ENCODE measurements at places on chromosomes 2 and 18.
A peak's percentile ranks its signal among the peaks of the same experiment; 100 is the strongest.

DNA sequence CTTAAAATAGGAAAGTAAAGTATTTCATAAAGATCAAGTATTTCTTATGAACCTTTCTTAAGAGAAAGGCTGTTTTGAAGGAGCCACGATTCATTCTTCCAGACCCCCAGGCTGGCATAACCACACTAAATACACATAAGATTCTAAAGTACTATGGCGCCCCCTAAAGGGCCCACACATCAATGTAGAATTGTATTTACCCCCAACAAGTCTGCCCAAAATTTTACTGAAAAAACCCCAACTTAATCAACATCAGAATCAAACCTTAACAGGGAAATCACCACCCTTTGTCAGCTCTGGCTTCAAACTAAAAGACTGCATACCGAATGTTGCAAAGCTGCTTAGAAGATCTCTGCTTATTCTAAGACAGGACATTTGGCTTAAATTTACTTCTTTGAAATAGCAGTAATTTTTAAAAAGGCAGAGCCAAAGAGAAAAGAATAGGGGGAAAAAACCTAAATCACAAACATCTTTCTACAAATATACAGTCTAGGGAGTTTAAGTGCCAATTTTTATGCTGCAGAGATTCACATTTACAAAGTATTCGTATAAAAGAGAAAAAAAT lies 20.4 kb upstream of the BCL2 start:
- no peak for DNase-seq

DNA sequence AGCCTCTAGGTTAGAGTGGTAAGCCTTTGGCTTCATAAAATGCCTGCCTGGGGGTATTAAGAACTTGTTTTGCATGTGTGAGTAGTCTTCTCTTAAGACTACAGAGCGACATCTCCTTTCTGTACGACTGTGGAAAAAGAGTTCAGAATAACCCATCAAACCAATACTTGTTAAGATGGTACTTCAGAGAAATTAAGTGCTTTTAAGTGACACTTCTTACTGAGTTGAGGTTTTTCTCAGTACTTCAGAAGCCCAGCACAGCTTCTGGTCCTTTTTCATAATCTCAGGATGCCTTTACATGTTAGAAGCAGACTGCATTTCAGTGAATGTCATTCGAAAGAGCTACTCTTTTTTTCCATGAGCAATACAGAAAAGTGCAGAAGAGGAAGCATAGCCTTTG lies 10.8 kb downstream of the XRCC5 start:
- DNase-seq: no peak

GRCh38 chr2:207067473-207067872 lies 98.3 kb downstream of the KLF7 start:
- no peak for DNase-seq

GRCh38 chr2:230864605-230865306 lies at the start of gene ITM2C:
Gene ITM2C (plus strand): TSS chr2:230864942. CDS start chr2:230865026, 84 bp downstream.
- DNase-seq: peak; percentile 44

GRCh38 chr2:121875585-121876185 lies 120.2 kb downstream of the TSN start:
- DNase-seq: no peak

GRCh38 chr2:232497348-232497747 lies 9.7 kb upstream of the ECEL1 start:
- no peak for DNase-seq

DNA sequence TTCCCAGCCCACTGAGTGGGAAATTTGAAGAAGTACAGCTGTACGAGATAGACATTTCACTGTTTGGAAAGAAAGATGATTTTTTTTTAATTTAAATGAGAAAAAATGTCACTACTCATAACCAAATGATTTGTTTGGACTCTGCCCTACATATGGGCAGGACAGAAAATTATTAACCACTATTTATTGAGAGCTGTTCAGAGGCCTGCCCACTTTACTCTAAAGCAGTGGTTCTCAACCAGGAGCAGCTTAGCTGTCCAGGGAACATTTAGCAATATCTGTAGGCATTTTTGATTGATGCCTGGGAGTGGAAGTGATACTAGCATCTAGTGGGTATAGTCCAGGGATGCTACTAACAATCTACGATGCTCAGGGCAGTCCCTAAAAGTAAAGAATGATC lies 13.4 kb upstream of the DTNA start:
- no peak for DNase-seq

GRCh38 chr2:233689031-233689430 lies 3.7 kb upstream of the UGT1A6 start:
- no peak for DNase-seq

DNA sequence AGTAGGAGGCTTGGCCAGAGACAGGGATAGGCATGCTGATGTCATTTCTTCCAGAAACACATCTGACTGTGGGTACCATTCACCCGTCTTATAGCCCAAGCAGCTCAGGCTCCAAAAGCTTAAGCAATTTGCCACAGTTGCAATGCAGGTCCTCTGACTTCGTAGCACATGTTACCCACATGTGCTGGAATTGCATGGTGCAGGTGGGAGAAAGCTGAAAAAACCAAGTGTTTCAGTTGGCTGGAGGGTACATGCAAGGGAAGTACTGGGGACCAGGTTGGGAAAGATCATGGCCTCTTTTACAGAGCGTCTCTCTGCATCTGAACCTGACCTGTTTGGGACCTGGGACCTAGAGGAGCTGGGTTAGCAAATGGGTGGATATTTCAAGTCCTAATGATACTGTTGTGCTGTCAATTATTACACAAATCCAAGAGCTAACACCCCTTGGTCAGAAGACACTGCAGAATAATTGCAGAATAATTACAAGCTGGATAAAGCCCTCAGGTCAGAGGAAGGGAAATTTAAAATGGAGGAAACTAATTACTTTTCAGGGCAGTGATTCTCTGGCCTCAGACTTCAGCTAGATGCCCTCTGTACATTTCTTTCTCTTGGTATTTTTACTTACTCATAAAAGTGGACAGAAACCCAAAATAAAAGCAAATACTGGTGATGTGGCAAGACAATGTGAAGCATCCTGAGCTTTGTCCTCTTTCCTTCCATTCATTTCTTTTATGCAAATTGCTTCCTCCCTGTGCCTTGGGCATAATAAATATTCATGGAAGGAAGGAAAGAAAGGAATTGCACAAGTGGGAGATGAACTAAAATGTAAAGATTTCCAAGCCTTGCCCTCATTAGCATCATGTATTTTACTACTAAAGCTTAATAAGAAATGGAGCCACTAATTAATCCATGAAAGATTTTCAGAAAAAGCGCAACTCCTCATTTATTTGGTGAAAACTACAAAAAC lies 45.6 kb upstream of the TTC39C start:
- DNase-seq: no peak

GRCh38 chr18:5106730-5107129 lies 90.3 kb downstream of the AKAIN1 start:
- DNase-seq: no peak

DNA sequence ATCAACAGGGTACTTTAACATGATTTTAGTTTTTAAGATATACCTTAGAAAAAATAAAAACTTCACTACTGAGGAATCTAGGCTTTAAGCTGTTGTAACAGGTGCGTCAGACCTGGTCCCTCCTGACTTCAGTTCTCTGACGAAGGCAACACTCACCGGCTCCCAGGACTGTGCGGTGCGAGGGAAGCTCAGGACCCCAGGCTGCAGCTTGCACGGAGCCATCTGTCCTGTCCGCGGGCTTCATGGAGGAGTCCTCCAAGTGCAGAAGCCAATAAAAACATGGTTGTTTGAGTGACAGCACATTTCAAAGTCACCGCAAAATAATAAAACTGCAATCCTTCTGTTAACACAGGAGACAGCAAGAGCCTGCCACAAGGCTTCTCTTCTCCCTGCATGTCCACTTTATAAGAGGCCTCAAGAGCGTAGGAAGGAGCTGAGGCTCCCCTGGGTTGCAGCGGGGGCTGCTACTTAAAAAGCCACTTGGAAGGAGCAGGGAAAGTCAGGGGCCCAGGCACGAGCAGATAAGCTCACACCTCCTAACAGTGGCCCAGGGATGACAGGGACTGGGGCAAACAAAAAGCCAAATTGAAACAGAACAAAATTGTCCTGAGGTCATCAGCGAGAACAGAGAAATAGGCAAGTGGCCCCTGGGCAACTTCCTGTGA lies 4.6 kb downstream of the HJURP start:
- DNase-seq: no peak

GRCh38 chr2:27085673-27086089 lies 891 bp upstream of the KHK start:
- no peak for DNase-seq

DNA sequence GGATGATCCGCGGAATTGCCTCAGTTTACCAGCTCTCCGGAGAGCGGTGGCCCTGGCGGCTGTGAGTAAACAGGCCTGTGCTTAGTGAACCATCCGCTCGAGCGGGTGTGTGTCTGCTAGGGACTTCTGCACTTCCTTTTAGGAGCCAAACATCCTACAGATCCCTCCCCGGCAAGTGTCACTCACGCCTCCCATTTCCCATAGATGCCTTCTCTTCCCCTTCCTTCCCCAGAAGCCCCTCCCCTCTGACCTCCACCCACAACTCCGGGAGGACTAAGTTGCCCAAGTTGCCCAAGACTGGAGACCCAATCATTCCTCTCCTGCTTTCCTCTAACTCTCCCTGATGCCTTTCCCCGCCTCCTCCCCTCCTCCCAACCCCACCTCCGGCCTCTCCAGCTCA lies 2.9 kb downstream of the C1QL2 start:
- no peak for DNase-seq

DNA sequence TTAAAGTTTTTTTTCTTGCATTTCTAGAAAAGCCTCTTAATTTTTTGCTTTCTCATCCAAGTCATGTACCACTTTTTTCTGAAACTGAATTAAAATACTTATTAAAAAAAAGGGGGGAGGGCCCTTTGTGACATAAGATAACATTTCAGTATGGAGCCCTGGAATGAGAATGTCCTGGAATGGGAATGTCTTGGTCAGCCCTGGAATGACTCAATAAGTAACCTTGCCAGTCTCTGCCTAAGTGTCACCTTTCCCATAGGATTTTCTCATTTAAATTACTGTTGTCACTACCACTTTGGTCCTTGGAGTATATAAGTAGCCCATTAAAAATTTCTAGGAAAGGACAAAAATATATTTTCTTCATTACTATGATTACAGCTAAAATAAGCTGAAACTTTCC lies 4.7 kb downstream of the UBXN2A start:
- DNase-seq: no peak

DNA sequence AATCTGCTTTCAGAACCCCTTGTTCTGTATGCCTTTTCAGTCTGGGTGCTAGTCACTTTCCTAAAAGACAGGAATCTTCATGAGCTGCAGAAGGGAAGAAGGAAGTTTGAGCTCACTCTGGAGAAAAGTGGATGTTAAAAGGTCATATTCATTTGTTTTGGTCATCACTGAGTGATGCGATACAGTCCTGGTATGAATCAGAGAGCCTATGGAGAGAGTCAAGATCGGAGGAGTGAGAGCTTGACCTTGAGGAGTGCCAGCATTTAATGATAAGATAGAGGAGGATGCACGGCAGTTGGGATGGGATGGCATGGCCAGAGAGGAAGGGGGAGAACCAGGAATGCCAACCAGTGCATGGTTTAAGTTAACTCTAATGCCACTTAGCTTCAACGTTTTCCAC lies 19.6 kb downstream of the USP39 start:
- no peak for DNase-seq

DNA sequence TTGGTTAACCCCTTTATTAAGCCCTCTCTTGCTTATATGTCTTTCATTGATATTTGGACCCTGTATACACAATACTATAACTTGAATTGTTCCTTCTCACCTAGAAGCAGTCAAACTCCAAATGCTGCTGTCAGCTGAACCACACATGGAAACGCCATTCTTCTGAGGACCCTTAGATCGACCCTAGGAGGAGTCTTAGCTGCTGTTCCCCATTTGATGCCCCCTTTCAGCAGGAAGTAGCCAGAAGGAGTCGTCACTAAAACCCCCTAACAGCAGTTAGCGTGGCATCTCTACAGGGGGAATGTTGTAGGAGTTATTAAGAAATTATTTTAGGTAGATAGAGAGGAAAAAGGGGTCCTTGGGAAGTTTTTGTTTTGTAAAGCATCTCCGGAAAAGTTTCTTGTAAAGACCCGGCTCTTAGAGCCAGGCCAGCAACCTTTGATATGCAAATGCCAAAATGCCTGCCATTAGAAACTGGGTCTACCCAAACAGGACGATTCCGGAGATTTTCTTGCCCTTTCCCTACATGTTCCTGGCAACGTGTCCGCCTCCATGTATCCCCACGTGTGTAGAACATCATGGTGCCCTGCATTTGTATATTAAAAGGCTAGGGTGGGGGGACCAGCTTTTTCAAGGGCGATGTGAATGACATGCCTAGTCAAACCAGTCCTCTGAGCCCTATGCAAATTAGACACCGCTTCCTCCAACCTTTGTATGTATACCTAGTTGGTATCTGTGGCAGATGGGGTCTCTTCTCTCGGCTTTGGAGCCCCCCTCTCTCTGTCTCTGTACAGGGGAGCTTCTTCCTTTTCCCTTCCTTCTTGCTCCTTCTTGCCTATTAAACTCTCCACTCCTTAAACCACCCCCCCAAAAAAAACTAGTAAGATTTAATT lies 638.4 kb upstream of the POU3F3 start:
- no peak for DNase-seq

- DNase-seq: no peak
Measured at GRCh38 chr2:177952151-177952550, 120.4 kb downstream of the PDE11A start.

DNA sequence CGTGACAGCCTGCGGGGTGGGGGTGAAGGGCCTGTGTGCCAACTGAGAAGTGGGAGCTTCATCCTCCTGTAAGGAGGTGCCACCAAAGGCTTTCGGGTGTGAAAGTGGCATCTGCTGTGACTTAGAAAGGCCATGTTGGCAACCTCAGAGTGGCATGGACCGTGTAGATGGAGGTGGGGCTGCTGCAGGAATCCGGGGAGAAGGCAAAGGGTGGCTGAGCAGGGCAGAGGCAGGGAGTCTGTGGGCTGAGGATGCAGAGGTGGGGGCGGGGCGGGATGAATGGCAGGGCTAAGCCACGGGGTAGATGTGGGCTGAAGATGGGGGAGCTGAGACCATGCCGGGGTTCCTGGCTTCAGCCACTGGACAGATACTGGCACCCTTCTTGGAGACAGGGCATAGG lies 28.2 kb downstream of the TOGARAM2 start:
- DNase-seq: no peak

GRCh38 chr2:46717344-46718121 lies 198.1 kb downstream of the MCFD2 start:
- no peak for DNase-seq

DNA sequence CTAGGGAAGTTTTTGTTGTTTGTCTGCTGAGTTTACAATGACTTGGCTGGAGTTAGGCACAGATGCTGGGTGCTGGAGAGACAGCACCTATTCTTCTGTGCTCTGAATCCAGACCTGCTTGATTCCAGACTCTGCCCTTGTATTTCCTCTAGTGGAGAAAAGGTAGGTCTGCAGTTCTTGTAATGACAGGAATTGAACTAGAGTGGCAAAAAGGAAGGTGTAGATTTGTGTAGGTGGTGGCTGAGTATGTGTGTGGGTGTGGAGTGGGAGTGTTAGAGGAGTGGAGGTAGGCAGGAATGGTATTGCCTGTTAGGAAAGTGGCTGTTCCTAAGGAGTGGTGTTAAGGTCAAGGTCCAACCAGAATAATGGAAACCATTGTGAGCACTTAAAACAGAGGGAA lies 71.9 kb upstream of the LYPD6 start:
- no peak for DNase-seq
